ENCODE measurements at places on chromosomes 1 and 21.

DNA sequence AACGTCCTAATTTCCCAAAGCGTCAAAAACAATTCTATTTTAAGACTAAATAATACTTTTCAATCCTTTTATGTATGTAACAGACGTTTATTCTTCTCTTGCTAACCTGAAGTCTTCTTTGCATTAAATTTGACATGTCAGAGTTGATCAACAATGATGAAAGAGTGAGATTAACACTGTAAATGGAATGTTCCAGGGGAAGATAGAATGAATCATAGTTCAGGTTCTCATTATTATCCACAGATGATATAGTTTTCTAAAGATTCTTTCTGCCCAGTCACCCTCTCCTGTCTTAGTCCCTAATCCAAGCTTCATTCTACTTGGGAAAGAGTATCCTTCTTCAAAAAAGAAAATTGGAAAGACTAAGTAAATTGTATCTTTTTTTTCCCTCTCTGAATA lies 38.9 kb downstream of the SDCCAG8 start:
- DNase-seq = no peak

GRCh38 chr21:28899220-28899619 lies 93.5 kb downstream of the LTN1 start:
- no peak for DNase-seq

GRCh38 chr1:192170196-192170984 lies 12.1 kb downstream of the RGS18 start:
- DNase-seq = no peak

GRCh38 chr1:3225661-3226060 lies 156.7 kb downstream of the PRDM16 start:
- no peak for DNase-seq

GRCh38 chr21:24594082-24594481 lies 1013.2 kb downstream of the MRPL39 start:
- DNase-seq = no peak

GRCh38 chr1:234768171-234768568 lies 158.2 kb upstream of the IRF2BP2 start:
- peak; percentile 45 for DNase-seq

Data from stimulated activated CD4-positive, alpha-beta T cell treated with anti-CD3 and anti-CD28 coated beads, Interleukin-15, amount 100 ng/mL, for 24 hours (primary cell).